Stimulated activated CD8-positive, alpha-beta memory T cell treated with anti-CD3 and anti-CD28 coated beads, Interleukin-2, amount 100 ng/mL, for 1 hour (primary cell): ENCODE measurements at places on chromosomes 7 and 10.

DNA sequence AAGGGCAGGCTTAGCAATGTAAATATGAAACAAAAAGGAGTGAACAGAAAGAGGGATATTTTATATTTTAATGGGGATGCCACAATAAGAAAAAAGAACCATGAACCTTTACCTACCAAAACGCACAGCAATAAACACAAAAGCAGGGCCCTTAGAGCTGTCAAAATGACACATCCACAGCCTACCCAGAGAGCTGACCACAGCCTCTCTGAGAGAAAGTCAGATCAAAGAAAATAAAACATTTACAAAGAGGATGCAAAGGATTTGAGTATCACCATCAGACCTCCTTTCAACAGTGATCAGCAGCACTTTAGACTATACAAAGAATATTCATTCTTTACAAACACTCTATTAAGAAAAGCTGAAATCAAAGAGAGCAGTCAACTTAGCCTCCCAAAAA, 52.9 kb downstream of the ERCC6 start:
- no peak for DNase-seq

- DNase-seq = no peak
Measured at GRCh38 chr10:96743988-96744585, 23.8 kb upstream of the PIK3AP1 start.

DNA sequence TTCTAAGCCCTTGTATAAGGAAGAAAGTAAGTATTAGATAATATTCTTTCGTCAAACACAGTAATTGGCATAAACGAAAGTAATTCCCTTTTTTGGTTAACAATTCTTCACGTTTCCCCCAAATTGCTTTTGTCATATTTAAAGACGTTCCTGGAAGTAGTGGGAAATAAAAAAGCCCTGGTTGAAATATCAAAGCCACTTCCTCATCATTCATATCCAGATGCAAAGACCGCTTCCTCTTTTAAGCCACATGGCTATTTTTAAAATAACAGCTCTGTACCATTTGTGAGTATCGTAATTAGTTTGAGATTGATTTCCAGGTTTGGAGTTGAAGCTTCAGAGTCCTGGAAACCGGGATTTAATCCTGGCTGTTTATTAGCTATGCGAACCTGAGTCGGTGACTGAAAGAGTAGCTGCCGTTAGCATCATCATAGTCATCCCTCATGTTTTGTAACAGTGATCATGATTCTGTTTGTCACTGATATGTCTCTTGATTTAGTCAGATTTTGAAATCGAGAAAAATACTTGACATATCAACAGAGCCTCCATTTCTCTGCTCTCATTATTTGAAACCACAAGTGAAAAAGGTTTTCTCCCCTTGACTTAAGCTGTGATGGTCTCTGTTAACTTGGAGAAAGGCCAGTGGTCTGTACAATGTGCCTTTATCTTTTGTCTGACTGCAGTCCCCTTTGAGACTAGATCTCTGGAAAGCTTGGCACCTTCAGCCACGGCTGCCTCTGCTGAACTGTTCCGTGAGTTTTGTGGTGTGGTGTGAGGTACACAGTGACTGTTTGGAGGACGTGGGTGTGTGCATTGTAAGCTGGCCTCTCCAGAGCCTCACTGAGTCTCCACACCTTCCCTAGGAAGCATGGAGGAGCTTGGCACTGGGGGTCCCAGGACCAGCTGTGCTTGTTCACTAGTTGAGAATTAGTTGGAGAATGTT, 18.1 kb downstream of the OPTN start:
- DNase-seq = no peak

- no peak for DNase-seq
Measured at GRCh38 chr7:98334081-98334480, 52.6 kb downstream of the BRI3 start.

GRCh38 chr10:130711072-130711471, 574.9 kb downstream of the GLRX3 start:
- DNase-seq = no peak

GRCh38 chr7:24965831-24966708, 13.9 kb downstream of the OSBPL3 start:
- DNase-seq = no peak

GRCh38 chr10:102117391-102118159, 2.6 kb downstream of the LDB1 start:
- DNase-seq = no peak

DNA sequence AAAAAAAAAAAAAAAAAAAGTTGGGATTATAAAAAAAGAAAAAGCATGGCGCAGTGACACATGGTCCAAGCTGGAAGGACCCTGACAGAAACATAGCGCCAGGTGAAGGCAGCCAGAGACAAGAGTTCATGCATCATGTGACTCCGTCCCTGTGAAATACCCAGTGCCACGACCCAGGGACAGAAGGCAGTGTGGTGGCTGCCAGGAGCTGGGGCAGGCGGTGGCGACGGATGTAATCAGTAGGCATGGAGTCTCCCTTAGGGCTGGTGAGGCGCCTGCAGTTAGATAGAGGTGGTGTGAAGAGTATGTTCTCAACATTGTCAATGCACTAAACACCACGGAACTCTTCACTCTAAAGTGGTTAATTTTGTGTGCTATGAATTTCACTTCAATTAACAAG, 43.9 kb downstream of the STK32C start:
- no peak for DNase-seq

- DNase-seq = no peak
Measured at GRCh38 chr10:71045936-71046335, 157.6 kb upstream of the PCBD1 start.

- DNase-seq = no peak
Measured at GRCh38 chr10:35456153-35456720, 119.9 kb downstream of the CCNY start.

GRCh38 chr7:149753375-149754233, 19.8 kb downstream of the ZNF467 start:
- no peak for DNase-seq

DNA sequence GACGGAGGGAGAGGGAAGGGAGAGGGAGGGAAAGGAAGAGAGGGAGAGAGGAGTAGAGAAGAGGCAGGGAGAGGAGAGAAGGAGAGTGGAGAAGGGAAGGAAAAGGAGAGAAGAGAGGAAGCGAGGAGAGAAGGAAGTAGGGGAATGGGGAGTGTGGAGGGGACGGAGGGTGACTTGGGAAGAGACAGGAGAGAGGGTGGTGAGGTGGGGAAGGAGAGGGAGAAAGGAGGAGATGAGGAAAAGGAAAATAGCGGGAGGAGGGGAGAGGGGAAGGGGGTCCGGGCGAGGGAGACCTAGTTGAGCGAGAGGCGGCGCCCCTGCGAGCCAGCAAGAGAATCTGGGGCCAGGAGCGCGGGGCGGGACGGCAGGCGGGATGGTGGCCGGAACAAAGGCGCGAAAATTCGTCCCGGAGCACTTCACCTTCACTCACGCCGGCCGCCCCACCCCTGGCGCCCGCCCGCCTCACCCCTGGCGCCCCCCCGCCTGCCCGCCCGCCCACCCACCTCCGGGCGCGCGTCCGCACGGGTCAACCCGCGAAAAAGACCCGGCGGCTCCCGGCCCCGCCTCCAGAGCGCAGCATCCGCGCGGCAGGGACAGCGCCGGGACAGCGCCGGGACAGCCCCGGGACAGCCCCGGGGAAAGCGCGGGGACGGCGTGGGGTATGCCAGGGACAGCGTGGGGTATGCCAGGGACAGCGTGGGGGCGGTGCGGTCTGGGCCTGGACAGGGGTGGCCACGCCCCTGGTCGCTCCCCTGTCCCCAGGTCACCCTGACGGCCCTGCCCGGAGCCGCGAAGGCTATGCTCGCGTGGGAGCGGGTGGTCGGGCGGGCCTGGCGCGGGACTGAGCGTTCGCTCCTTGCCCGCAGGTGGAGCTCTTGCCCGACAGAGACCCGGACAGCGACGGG, 4.2 kb downstream of the VSTM2A start:
- DNase-seq = no peak

GRCh38 chr10:96890172-96890513, 58.0 kb downstream of the LCOR start:
- no peak for DNase-seq

DNA sequence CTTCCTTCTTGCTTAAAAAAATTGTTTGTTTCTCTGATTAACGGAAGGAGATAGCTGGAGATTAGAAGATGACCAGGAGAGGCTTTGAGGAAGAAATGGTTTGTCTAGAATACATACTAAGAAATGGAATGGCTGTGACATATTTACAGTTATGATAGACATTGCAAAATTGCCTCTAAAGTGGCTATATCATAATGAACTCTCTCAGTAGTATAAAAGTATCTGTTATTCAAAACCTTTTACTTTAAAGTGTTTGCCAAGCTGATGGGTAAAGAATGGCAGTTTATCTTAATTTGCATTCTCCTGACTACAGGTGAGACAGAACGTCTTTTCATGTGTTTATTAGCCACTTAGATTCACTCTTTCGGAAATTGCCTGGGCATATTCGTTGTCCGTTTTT, 28.7 kb downstream of the LRGUK start:
- no peak for DNase-seq

DNA sequence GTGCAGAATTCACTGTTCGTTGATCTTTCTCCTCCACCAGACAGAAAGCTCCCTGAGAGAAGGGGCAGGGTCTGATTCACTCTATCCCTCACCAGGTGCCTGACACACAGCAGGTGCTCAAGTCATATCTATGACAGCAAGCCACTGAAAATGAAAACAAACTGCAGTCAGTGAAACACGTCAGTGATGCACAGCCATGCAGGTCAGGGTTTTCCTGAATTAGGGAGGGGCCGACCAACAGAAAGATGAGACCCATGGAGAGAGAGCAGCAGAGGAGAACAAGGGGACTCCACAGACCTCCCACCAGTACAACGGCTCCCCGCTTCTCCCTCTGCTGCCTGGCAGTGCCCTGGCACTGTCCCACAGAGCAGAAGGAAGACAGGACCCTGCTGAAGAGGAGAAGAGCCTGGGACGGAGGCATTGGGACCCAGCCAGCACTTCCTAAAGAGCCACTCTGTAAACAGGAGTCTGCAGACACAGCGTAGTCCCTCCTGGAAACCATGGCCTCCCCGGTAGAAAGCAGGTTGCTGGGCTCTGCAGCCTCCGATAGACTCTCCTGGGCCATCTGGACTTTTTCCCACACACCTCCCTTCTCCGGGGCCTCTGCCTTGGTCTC, 50.3 kb downstream of the FAM53B start:
- DNase-seq = no peak

DNA sequence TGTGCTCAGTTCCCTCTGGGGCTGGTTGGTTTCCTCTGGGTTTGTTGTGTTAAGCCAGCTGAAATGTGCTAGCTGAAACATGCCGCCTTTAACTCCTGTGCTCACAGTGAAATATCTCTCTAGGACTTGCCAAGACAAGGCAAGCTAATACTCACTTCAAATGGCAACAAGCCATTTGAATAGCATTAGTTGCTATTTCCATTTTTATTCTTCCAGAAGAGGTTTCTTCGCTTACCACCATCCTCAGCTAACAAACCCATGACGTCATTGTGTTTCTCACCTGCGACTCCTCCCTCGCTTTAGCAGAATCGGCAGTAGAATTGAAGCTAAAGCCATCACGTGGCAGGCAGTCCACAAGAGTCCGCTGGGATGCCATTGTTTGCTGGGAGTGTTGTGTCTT, 61.3 kb downstream of the ZNF22 start:
- no peak for DNase-seq

- DNase-seq = no peak
Measured at GRCh38 chr10:43392748-43393147, 16.2 kb downstream of the HNRNPF start.
